Hepatic stellate cell (primary cell): ENCODE measurements at places on chromosomes 12 and 14.

DNA sequence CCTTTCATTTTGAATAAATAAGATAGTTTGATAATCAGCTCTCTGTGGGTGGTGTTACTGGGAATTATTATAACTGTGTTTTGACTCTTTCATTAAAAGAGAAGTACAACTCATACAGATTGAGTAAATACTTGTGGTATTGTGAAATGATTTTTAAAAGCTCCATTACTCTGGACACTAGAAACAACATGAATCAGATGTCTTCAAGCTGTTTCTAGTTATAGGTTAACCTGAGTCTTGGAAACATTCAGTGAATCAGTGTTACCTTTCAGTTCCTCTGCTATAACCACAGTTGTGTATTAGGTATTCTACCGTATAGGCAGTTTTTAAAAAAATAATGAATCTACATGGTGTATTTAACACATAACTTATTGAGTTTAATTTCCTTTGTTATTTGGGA is 128.4 kb upstream of the SSTR1 start:
- no peak for DNase-seq

GRCh38 chr12:823028-823698 is 70.8 kb downstream of the WNK1 start:
- no peak for DNase-seq

GRCh38 chr14:71022012-71022869 is 115.0 kb downstream of the PCNX1 start:
- no peak for DNase-seq

- no peak for DNase-seq
These were observed 5.1 kb upstream of the SMOC1 start for GRCh38 chr14:69873877-69874780.

GRCh38 chr12:124045671-124046455 is 72.8 kb downstream of the ZNF664 start:
- DNase-seq, result no peak
